ENCODE measurements at places on chromosomes 6 and 20. TPM values are rescaled to one million over a fixed set of nuclear protein-coding genes. Genes with fewer than 3 reads are reported as not detected.

DNA sequence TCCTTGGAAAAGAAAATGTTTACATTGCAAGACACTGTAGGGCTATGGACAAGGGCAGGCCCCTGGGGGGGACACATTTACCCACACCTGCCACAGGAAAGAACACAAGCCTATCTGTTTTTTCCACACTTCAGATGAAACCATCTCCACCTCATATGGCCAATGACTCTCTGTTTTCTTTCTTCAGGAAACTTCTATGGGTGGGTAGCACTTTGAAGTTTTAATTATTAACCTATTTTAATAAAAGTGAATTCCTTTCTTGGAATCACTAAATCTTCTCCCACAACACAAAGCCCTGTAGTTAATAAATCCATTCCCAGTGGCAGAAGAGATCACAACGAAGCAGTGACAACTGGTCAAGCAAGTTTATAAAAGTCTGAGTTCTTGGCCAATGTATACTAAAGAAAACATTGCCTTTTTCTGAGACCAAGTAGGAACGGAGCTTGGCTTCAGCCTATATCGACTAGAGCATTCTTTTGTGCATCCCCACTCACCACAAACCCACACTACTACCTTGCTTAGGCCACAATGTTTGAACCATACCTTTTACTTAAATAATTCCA is 125.1 kb upstream of the CARMIL1 start:
- no peak for DNase-seq

The ANKRD6 gene
- polyA plus RNA-seq: 4.6 TPM

The SNX5 gene
- 43.4 TPM for polyA plus RNA-seq

DNA sequence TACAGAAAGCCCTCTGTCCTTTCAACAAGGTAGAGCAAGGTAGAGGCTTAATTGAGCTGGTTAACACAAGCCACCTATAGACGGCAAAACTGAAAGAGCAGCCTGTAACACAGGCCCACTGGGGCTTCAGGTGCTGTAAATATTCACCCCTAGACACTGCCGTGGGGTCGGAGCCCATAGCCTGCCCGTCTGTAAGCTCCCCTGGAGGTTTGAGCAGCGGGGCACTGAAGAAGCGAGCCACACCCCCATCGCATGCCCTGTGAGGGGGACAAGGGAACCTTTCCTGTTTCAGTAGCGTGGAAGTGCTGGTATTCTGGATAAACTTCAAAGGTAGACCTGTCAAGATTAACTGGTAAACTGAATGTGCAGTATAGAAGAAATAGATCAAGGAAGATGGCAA is 160.4 kb downstream of the TPBG start:
- DNase-seq: no peak

- no peak for DNase-seq
These were observed 202.8 kb upstream of the JAG1 start for GRCh38 chr20:10876558-10876957.

DNA sequence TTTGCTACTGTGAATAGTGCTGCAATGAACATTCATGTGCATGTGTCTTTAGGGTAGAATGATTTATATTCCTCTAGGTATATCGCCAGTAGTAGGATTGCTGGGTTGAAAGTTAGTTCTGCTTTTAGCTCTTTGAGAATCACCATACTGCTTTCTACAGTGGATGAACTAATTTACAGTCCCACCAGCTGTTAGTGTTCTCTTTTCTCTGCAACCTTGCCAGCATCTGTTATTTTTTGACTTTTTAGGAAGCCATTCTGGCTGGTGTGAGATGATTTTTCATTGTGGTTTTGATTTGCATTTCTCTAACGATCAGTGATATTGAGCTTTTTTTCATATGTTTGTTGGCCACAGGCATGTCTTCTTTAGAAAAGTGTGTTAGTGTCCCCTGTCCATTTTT is 40.0 kb downstream of the PLG start:
- no peak for DNase-seq

GRCh38 chr20:34385464-34385863 is 22.4 kb downstream of the ITCH start:
- no peak for DNase-seq

- DNase-seq: no peak
These were observed 93.7 kb downstream of the KCNB1 start for GRCh38 chr20:49388744-49389143.

The XKR7 gene
- polyA plus RNA-seq: not detected

The FAM209B gene
- 0.50 TPM for polyA plus RNA-seq

GRCh38 chr20:54665812-54666211 is 190.4 kb downstream of the DOK5 start:
- no peak for DNase-seq

GRCh38 chr6:45681860-45682511 is 304.3 kb upstream of the SUPT3H start:
- DNase-seq: no peak

The LPA gene
- not detected for polyA plus RNA-seq

- peak; percentile 46 for DNase-seq
These were observed 28.7 kb downstream of the COX4I2 start for GRCh38 chr20:31666258-31667042.

DNA sequence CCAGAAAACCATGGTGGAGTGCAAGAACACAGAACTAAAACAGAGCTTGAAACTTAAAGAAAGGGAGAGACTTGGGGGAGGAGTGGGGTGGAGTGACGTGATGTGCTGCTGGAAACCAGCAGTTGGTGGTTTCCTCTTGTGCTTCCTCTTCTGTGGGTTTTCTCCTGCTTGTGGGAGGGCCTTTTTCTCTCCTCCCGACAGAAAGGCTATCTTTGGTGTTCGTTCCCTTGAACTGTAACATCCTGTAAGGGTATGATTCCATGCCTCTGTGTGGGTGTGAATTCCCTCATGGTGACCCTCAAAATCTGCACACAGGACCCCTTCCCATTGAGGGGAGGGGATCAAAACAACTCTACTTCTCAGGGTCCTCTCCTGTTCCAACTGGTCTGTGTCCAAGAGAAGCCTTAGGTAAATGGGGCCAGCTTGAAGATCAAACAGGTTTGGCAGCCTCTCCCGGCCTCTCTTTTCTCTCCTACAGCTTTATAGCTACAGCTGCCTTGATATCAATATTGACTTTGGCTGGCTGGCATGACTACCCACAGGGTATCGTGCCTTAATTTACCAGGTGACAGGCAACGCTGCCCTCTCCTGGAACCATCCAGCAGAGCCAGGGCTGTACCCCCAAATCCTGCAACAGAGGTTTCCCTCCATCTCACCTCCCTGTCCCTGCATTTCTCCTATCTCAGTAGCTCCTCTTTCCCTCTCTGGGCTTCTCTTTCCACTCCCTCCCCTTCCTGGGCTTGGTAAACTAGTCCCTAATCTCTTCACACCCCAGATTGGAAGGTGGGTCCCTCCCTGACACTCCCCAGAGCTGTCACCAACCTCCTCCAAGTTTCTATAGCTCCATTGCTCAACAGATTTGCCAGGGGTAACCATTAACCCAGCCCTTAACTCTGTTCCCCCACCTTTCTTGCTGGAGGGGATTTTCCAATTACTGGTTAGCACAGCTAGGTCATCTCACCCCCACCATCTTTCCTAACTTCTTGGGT is 1.5 kb upstream of the MSH5 start:
- DNase-seq: peak; percentile 69

DNA sequence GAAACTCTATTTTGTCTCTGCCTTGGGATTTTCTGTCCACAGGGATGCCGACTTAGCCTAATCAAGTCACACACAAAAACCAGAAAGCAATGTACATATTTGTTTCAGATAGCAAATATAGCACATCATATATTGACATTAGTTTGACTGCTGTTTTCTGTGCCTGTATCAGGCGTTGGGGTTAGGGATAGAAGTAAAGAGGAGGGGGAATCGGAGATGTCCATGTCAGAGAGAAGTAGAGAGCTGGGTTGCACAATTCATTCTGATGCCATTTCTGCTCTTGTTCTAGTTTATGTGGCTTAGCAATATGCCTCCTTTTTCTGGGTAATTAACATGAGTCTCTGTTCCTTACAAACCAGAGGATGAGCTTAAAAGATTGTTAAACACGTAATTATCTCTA is 14.7 kb upstream of the IPCEF1 start:
- DNase-seq: no peak

The BIRC7 gene
- polyA plus RNA-seq: not detected

GRCh38 chr6:32188381-32189068 is 1.5 kb downstream of the PBX2 start:
- no peak for DNase-seq

The NKAIN4 gene
- not detected for polyA plus RNA-seq

DNA sequence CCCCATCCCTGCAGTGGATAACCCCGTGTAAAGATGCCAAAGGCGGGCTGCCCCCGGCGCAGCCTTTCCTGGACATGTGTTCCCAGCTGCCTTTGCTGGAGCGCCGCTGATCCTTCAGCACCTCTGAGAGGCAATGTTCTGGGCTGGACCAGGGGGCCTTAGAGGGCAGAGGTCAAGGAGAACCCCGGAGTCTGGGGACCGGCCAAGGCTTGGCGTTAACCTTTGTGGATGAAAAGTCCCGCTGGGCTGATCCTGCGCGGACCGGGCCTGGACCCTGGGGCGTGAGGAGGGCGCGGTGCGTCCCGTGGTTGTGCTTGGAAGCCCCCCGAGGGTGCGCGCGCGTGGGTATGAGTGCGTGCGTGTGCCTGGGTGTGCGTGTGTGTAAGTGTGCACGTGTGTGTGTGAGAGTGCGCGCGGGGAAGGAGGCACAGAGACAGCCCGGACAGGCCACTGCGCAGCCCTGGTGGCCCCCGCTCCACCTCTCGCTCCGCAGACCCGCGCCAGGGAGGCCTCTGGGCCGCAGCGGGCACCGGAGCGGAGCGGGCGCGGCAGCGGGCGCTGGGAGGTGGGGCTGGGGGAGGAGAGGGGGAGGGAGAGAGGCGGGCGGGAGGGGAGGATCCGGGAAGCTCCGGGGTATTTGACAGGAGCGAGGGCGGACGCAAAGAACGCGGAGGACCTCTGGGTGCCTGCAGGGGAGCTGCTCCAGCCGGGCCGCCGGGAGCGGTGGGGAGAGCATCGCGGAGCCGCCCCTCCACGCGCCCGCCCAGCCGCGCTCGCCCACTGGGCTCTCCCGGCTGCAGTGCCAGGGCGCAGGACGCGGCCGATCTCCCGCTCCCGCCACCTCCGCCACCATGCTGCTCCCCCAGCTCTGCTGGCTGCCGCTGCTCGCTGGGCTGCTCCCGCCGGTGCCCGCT is at the start of gene SMOC2:
Gene SMOC2 (plus strand): TSS at position 665 of the 914 bp plus-strand sequence. CDS start 187 bp downstream, at position 852.
- DNase-seq: peak; percentile 63

The ZC2HC1B gene
- not detected for polyA plus RNA-seq

Measured in heart left ventricle (tissue), 16 donors.